Stimulated activated CD4-positive, alpha-beta T cell treated with anti-CD3 and anti-CD28 coated beads, Interleukin-12 subunit alpha, Interleukin-12 subunit beta, amount 100 ng/mL, for 48 hours (primary cell): ENCODE measurements at places on chromosomes 2 and 18.

GRCh38 chr2:120241684-120242083 is 11.0 kb upstream of the RALB start:
- DNase-seq, result no peak

GRCh38 chr18:21439431-21439846 is 161.1 kb downstream of the ESCO1 start:
- no peak for DNase-seq

- no peak for DNase-seq
Observed at GRCh38 chr2:237978058-237978712, 11.4 kb downstream of the UBE2F start.

DNA sequence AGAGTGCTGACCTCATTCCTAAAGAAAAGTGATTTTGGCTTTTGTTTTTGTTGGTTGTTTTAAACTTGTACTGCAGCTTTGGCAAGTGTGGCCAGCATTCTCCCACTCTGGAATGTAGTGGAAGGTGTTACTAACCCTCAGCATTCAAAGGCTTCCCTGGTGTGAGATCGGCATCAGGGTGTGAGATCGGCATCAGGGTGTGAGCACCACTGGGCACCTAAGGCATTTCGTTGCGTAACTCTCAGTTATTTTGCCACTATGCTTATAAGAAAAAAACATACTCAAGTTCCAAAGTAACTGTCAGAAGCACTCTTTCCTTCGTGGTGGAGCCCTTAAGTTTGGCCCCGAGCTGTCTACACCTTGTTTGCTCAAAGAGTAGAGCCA is 1.7 kb downstream of the CYBRD1 start:
- DNase-seq, result no peak

- no peak for DNase-seq
Observed at GRCh38 chr2:42092084-42092996, 44.5 kb downstream of the PKDCC start.

DNA sequence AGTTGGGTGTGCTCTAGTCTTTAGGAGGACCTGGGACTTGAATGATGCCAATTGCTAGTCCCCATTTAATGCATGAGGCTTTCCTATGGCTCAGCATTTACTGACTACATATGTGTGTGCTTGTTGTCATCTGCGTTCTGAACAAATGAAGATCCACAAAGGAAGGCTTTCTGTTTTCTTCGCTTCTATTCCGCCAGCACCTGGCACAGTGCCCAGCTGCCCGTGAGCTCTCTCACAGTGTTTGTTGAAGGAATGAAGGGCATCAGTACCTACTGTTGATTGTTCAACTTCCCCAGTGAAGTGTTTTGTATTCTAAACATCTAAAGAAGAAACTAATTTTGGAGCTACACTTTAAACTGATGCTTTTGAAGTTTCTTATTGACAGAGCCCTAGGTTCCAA is 122.4 kb upstream of the LINC00305 start:
- DNase-seq, result no peak

GRCh38 chr2:236510034-236510433 is 59.6 kb upstream of the ACKR3 start:
- no peak for DNase-seq

DNA sequence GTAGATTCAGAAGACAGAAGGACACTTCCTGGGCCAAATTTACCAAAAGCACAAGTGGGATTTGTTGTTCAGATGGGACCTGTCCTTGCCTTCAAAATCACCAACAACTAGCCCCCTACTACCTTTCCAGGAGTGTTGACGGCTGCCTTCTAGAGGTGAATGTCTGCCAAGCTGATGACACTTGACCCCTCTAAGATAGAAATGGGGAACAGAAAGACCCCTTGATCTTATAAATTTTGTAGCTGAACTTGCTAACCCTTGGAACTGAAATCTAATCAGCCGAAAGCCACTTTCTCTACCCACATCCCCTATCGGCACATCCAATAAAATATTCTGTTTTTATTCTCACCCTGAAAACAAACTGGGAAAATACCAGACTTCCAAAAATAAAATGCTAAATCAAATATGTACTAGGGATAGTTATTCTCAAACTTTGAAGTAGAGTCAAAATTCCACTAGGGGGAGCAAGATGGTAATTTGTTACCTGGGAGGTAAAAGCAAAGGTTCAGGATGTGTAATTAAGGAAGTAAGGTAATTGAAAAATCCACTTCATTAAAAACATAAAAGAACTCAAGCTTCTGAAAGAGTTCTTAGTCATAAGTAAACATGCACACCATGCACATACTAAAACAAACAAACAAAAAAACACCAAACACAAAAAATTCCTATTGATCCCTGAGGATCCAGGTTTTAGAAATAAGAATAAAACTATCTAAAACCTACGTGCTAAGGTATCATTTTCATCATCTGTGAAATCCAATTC is 119.2 kb downstream of the ANKRD44 start:
- DNase-seq, result no peak

DNA sequence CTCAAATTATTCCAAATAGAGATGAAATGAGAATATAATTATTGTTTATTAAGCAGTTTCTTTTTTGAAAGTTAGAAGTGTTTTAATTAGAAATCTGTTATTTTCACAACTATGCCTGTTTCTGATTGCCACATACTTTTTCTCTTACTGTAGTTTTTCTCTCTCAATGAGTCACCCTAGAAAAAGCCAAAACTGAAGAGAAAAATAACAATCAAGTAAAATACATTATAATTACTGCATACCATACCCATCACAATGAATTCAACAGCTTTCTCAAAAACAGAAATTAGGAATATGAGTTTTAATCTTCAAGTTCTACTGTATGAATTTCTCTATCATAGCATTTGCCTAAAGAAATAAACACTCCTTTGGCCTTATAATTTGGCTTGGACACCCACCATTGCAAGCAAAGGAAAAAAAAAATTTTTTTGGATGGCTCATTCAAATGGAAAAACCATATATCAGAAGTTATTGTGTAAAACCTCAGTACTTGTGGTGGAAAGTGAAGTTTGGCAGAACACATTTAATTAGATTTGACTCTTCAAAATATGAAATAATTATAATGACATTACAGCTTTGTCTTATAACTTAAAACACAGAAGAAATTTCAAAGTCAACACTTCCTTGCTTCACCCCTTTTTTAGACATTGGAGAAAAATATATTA is 138.5 kb downstream of the DYM start:
- no peak for DNase-seq

- no peak for DNase-seq
Observed at GRCh38 chr2:149616681-149617456, 29.3 kb upstream of the MMADHC start.

GRCh38 chr18:63107171-63107845 is 212.3 kb downstream of the BCL2 start:
- DNase-seq, result no peak

- DNase-seq, result no peak
Observed at GRCh38 chr2:161238560-161239325, 69.5 kb upstream of the PSMD14 start.

GRCh38 chr18:50447102-50447741 is 72.4 kb downstream of the SKA1 start:
- no peak for DNase-seq

DNA sequence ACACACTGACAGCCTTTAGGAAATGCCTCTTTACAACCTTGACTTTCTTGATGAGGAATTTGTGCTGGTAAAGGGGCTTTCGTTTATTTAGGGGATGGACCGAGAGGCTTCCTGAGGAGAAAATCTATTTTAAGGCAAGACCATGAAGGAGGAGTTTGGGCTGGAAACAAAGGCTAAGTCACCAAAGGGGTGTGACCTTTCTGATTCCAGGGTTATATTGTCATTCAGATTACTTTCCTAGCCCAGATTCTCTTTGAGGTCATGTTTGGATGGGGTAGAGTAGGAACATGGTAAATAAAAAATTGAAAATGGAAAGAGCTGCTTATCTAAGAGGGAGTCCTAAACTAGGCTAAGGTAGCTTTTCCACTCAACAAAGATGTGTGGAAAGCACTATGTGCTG is 77.1 kb upstream of the UGP2 start:
- DNase-seq, result no peak

DNA sequence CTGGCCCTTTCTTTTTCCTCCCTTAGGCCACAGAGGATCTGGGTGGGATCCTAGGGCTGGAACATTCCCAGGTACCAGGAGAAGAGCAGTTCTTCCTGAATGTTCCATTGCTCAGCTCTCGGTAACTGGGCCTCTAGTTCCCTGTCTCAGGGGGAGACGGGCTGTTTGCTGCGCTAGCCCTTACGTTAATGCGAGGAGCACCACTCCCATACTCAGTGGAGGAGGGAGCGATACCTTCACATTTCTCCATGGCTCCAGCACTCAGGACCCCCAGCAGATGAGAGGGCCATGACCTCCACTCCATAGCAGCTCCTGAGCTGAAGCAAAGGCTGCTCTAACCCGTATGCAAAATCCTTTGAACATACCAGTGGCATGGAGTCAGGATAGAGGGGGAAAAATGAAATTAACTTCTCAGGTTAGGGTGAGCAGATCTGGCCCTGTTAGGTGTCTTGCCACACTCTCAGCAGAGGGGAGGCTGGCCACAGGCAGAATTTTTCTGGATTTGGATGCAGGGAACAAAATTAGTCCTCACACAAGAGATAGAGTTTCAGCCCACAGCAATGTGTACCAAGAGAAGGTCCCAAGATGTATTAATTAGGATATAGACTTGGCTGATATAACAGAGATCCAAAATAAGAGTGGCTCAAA is 206.7 kb downstream of the ZFP36L2 start:
- DNase-seq, result no peak

DNA sequence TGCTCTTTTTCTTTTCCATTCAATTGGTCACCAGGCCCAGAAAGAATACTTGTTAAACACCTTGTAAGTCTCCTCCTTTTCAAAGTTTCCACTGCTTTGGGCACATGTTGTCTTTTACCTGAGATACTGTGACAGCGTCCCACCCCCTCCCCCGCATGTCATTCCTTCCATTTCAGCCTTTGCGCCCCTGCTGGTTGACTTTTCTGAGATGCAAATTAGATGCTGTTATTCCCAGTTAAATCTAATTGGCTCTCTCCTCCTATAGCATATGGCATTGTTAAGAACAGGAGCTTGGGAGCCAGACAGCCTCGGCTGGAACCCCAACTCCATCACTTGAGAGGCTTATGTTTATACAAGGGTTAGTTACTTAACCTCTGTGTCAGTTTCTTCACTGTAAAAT is 80.3 kb upstream of the GAREM1 start:
- DNase-seq, result no peak

DNA sequence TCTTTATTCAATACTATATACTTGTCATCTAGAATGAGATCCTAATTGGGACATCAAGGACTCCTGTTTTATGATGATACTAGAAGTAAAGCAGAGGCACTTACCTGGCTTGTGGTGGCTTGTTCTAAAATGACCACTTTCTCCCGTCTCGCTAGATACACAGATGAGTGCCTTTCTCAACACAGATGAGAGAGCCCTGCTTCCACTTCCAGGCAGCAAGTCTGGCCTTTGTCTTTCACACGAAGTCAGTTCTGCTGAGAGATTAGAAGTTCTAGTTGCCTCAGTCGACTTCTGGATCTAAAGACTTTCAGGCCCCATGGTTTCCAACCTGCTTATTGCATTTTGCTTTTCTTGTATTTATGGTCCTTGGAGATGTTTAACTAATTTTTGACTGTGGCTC is 70.3 kb downstream of the PPP1R1C start:
- no peak for DNase-seq

GRCh38 chr2:230668184-230668938 is 44.3 kb upstream of the CAB39 start:
- no peak for DNase-seq

GRCh38 chr2:102185347-102185746 is 1.5 kb upstream of the IL1RL2 start:
- DNase-seq, result no peak

GRCh38 chr2:140797718-140798117 is 1333.1 kb downstream of the LRP1B start:
- no peak for DNase-seq

- DNase-seq, result no peak
Observed at GRCh38 chr18:35609236-35609635, 27.7 kb downstream of the GALNT1 start.

DNA sequence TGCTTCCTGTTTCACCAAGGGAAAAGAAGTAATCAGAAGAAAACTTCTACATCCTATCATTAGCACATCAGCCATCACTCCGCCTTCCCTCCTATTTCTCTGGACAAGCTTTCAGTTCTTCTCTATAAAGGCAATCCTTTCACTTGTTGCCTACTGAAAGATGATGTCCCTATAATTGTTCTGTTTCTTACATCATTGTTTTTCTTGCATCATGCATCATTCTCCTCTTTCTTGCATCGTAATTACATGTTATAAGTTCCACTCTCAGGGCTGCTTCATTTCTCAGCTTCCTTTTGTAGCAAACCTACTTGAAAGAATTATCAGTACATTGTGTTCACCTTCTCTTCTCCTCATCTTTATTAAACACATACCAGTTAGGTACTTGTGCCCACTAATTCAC is 7.2 kb downstream of the SLC30A6 start:
- DNase-seq, result no peak

- DNase-seq, result no peak
Observed at GRCh38 chr18:62017618-62018017, 124.8 kb upstream of the RNF152 start.

- DNase-seq, result no peak
Observed at GRCh38 chr2:127561371-127561770, 25.9 kb downstream of the MYO7B start.

DNA sequence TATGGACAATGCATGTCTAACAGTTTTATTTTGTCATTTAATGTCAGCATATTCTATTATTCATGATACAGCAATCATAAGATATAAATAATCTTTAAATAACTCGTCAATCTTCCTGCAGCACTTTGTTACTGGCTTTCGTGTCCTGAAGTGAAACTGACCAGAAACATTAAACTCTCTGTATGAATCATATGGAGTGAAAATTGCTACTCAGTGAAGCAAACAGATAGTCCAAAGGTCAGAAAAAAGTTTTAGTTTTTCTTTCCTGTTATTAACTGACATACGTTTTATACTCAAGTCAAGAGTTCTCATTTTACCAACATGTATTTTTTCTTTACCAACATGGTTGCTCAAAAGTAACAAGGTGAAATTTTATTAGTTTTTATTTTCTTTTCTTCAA is 106.8 kb upstream of the GALNT5 start:
- DNase-seq, result no peak

DNA sequence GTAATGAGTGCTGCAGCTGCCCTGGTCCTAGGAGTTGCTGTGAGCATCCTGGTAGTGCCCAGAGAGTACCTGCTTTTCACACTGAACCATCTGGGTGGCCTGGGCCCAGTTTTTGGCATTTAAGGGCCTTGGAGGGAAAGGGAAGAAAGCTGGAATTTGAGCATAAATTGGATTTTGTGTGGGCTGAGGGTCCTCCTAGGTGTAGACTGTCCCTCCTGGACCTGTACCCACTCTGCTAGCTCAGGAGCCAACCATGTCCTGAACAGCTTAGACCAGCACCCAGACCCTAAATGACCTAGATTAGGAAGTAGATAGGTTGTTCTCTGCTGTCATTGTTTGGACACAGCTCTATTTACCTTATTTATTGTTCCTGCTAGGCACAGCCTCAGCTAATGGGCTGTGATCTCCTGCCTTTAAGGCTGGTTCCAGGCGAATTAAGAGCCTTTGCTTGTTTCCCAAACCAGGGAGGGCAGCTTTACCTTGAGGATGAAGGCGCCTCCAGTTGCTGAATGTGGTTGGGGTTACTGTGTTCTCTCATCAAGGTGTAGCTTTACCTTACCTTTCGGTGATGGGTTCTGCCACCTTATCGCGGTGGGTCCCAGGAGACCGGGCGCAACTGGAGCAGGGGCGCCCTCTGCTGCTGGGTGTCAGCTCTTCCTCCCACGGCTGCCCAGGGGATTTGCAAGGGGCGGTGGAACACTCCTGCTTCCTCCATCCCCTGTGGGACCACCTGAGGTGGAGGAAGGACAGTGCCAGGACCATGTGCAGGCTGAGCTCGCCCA is 34.4 kb downstream of the ITGA6 start:
- DNase-seq, result peak; percentile 68
